Neural crest cell (in vitro differentiated cells): ENCODE measurements at places on chromosomes 4 and X. TPM values are rescaled to one million over a fixed set of nuclear protein-coding genes. Genes with fewer than 3 reads are reported as not detected.

DNA sequence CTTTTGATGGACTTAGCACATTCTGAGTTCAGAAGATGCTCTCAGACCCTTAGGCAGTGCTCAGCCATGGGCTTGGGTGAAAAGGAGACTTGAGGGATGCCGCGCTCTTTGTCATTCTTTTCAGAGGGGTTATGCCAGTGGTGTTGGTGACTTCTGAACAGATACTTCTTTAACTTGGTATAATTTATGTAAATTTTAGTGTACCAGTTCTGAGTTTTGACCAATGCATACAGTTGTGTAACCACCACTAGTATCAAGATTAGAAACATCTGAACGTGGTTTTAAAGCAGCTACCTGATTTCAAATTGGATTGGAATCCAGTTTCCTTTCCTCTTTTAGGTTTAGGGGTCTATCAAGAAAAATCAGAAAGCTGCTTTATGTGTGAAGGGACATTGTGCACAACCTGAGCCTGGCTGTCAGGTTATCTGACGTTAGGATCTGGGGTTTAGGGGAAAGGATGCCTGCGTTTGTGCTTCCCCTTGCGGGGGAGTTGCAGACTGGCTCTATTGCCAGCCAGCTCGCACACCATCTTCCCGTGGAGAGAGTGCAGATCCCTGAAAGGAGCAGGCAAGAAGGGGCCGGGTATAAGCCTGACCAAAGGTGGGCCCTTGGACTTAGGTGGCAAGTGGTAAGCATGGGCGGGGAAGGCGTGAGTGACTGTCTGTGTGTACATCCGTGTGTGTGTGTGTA, 19.0 kb downstream of the SMS start:
- H3K4me1 ChIP-seq = peaks cover 64% of the 10 kb centered on the region
- no peak overlapping the region for H3K27ac ChIP-seq
- H3K27me3 ChIP-seq = no peaks in the 10 kb centered on the region
- H3K4me3 ChIP-seq = no peak overlapping the region

- no peak overlapping the region for H3K27ac ChIP-seq
- peaks cover 40% of the 10 kb centered on the region for H3K4me1 ChIP-seq
- DNase-seq = no peak
- H3K4me3 ChIP-seq = no peak overlapping the region
- H3K36me3 ChIP-seq = peaks cover 2% of the 10 kb centered on the region
Observed at GRCh38 chrX:63755892-63756291, 29.1 kb downstream of the ARHGEF9 start.

The MSANTD1 gene
- total RNA-seq = 1.2 TPM in 2 replicates

DNA sequence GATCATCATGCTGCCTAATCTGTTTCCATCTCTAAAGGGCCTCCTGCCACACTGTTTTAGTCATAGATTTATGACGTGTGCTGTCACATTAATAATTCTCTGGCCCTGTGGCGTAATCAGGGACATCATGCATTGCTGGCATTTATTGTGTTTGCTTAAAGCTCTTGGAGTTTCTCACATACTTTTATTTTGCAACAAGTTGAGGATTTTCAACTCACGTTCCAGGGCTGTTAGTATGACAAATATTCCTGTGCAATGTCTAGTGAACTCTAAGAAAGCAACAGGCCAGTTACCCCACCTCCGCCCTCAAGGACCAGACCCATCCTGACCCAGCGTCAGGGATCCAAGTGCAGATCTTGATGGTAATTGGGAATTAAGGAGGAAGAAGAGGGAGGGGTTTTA, 7.8 kb upstream of the PIGA start:
- H3K27me3 ChIP-seq = no peaks in the 10 kb centered on the region
- no peak overlapping the region for H3K27ac ChIP-seq
- H3K4me3 ChIP-seq = no peak overlapping the region
- H3K36me3 ChIP-seq = no peaks in the 10 kb centered on the region

DNA sequence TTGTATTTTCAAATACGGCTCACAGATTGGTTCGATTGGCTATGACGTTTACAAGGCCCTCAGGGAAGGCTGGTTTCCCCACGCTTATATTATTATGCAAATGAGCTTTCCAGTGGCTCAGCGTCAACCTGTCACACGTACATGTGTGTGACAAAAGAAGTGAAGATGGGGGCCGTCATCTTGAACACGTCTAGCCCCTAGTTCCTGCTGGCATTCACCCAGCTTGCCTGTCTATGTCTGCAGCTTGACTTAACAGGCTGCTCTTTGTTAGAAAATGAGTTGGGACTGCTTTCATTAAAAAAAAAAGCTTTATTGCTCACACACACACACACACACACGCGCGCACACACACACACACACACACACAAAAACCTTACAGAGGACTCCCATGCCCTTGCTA, 283.6 kb upstream of the CTSO start:
- H3K27me3 ChIP-seq = no peaks in the 10 kb centered on the region
- no peak overlapping the region for H3K27ac ChIP-seq
- no peaks in the 10 kb centered on the region for H3K36me3 ChIP-seq

The BEND4 gene
- total RNA-seq = 0.40 and 1.0 TPM in 2 replicates

- no peak for DNase-seq
- peaks cover 38% of the 10 kb centered on the region for H3K36me3 ChIP-seq
- no peak overlapping the region for H3K27ac ChIP-seq
- no peak overlapping the region for H3K4me3 ChIP-seq
Observed at GRCh38 chrX:56793112-56793430, 64.0 kb downstream of the NBDY start.

The NPY5R gene
- total RNA-seq = 0.12 and 0.20 TPM in 2 replicates

DNA sequence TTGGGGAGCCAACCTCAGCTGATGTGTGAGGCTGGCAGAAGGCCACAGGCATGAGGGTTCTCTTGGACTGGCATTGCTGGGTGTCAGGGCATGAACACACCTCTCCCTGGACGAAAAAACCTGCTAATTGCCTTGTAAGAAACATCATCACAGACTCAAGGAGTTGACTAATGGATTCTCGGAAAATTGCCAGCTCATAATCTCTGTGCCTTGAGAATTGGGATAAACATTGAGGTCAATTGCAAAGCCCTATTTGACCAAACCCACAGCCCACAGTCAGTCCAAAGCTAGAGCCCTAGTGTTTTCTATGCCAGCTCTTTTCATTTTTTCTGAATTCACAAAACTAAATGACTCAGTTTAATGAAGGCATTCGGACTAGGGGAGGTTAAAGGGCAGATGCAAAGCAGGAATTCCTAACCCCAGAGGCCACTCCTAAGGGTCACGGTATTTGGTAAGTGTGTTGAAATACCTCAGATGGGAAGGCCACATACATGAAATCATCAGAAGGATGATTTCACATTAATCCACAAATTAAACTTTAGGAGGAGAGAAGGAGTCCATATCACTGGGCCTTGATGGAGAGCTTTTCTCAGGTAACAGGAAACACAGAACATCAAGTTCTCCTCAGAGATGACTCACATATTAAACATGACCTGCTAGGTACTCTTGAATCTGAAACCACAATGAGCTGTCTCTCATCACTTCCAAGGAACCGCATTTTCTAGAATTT, 39.0 kb upstream of the RASL11B start:
- H3K27ac ChIP-seq = no peak overlapping the region
- no peaks in the 10 kb centered on the region for H3K36me3 ChIP-seq
- DNase-seq = no peak
- H3K4me1 ChIP-seq = peaks cover 15% of the 10 kb centered on the region

- peaks cover 5% of the 10 kb centered on the region for H3K36me3 ChIP-seq
- no peaks in the 10 kb centered on the region for H3K4me1 ChIP-seq
- no peaks in the 10 kb centered on the region for H3K27me3 ChIP-seq
- no peak for DNase-seq
- no peak overlapping the region for H3K27ac ChIP-seq
Observed at GRCh38 chr4:4268776-4269175, 20.8 kb upstream of the TMEM128 start.

- no peaks in the 10 kb centered on the region for H3K36me3 ChIP-seq
- no peak for DNase-seq
- H3K4me3 ChIP-seq = no peak overlapping the region
- no peak overlapping the region for H3K27ac ChIP-seq
- H3K27me3 ChIP-seq = no peaks in the 10 kb centered on the region
Observed at GRCh38 chrX:36583674-36584073, 424.5 kb upstream of the FAM47C start.

The LARP7 gene
- 50.0 and 52.6 TPM in 2 replicates for total RNA-seq

The DNAAF6 gene
- total RNA-seq = not detected in 2 replicates

The ALB gene
- 0.70 and 1.1 TPM in 2 replicates for total RNA-seq

GRCh38 chrX:149462849-149463248, 42.3 kb downstream of the IDS start:
- H3K4me3 ChIP-seq = no peak overlapping the region
- H3K4me1 ChIP-seq = peaks cover 2% of the 10 kb centered on the region
- peaks cover 6% of the 10 kb centered on the region for H3K36me3 ChIP-seq

DNA sequence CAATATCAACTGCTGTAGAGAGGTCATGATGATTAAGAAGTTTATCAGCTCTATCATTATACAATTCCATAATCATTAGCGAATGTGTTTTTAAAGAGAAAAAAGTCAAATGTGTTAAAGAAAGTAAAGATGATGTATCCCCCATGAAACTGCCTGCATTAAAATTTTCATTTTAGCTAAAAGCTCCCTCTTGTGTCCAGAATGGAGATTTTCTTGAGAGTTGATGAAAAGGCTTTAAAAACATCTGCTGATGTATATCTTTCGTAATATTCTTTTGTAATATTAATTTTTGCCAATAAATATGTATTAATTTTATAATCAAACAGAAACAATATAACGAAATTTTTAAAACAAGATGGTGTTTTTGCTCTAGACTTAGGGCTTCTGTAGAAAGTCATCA, 52.1 kb upstream of the LHFPL1 start:
- peaks cover 3% of the 10 kb centered on the region for H3K4me1 ChIP-seq
- no peak overlapping the region for H3K4me3 ChIP-seq
- no peak for DNase-seq
- no peak overlapping the region for H3K27ac ChIP-seq

- no peaks in the 10 kb centered on the region for H3K4me1 ChIP-seq
- peak; percentile 9 for DNase-seq
- no peaks in the 10 kb centered on the region for H3K27me3 ChIP-seq
- no peak overlapping the region for H3K4me3 ChIP-seq
Observed at GRCh38 chrX:65932173-65933084, 107.5 kb downstream of the VSIG4 start.

DNA sequence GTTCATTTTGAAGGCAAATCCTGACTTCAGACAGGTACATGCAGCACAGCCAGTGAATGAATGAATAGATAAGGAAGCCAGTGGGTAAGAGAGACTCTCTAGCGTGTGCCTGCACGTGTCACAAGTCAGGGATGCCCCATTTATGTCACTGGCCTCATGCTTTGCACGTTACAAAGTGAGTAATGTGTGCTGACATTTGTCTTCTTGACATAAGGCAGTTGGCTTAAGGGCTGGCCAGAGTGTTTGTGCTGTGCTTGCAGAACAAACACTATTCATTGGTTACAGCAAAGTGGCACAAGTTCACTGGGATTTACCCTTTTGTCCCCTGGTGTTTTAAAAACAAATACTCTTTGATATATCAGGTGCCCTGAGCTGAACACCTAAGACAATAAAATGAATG, 55.9 kb downstream of the CRMP1 start:
- no peaks in the 10 kb centered on the region for H3K27me3 ChIP-seq
- no peak overlapping the region for H3K4me3 ChIP-seq
- H3K36me3 ChIP-seq = peaks cover 47% of the 10 kb centered on the region
- H3K4me1 ChIP-seq = no peaks in the 10 kb centered on the region
- DNase-seq = no peak

DNA sequence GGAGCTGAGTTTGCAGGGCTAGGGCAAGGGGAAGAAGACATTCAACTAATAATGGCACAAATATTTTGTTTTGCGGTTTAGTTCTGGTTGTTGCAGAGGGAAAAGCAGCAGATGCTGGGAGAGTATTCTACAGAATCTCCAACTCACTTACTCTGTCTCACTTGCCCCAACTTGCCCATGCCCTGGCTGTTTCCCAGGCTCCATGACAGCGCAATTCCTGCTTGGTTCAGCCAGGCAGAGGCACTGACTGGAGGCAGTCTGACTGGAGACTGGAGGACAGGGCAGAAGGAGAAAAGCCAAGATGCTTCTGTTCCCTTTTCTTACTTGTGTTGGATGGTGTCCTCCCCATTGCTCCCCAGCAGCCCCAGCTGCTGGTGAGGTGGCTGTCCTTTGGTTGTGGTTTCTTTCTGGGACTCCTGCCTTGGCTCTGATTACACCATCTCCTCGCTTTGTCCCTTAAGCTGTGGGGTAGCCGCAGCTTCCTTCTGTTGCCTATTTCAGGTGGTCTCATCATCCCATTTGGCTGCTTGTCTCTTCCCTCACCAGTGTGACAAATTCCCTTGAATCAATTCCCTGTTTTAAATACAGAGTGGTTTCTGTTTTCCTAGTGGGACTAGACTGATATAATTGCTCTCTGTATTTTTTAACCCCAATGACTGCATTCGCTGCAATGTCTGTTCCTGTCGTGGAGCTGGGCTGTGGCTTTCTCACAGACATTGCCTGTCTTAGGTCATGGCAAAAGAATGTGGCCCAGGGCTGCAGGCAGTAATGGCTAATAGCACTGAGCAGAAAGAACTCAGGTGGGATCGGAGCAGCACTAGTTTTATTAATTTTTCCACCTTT, 24.2 kb upstream of the RASL11B start:
- peaks cover 43% of the 10 kb centered on the region for H3K4me1 ChIP-seq
- no peak overlapping the region for H3K4me3 ChIP-seq
- H3K27ac ChIP-seq = no peak overlapping the region
- no peaks in the 10 kb centered on the region for H3K27me3 ChIP-seq
- H3K36me3 ChIP-seq = no peaks in the 10 kb centered on the region
- DNase-seq = no peak
